ENCODE measurements at places on chromosomes 12 and 14. TPM values are rescaled to one million over a fixed set of nuclear protein-coding genes. Genes with fewer than 3 reads are reported as not detected.

Gene CYP27B1
- under 0.01 TPM for total RNA-seq

Gene TAS2R46
- 2.0 TPM for total RNA-seq

DNA sequence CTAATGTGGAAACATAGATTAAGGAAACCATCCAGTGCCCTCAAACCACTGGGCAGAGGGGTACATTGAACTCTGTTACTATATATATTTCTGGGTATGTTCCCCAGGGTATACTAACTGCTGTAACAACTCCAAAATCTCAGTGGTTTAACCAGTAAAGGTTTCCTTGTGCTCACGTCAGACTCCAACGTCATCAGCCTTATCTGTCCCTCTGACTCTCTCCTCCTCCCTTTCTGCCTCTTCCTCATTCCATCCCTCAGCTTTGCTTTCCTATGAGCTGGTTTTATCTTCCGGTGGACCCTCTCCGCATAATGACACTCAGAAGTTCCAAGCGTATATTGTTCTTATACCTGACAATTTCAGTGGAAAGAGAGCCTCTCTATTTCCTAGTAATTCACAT, 21.2 kb upstream of the SMCO2 start:
- no peak for DNase-seq

DNA sequence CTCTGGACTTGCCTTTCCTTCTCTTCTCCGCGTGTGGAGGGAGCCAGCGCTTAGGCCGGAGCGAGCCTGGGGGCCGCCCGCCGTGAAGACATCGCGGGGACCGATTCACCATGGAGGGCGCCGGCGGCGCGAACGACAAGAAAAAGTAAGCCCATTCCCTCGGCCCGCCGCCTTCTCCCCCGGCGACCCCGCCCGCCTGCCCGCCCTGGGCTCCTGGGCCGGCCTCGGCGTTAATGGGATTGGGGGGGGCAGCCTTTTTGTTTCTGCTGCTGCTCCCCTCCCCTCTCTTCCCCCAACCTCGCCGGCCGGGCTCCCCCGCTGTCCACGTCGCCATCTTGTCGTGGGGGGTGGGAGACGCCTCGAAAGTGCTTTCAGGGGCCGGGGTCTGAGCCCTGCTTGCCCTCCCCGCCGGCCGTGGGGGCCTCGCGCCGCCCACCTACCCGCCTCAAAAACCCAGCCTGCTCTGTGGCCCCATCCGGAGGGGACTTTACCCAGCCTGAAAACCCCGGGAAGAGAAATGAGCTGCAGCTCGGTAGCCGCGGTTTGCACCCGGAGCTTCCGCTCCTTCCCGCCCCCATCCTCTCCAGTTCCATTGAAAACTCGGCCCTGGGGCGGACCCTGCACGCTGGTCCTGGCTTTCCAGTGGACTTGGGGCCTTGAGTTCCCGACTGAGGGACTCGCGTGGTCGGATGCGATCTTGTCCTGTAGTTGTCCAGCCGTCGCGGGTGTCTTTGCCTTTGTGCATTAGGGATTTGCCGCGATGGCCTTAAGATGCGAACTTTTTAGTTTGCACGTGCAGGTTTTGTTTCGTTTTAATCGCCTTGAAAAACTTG, 598 bp downstream of the HIF1A start:
- peak; percentile 59 for DNase-seq

DNA sequence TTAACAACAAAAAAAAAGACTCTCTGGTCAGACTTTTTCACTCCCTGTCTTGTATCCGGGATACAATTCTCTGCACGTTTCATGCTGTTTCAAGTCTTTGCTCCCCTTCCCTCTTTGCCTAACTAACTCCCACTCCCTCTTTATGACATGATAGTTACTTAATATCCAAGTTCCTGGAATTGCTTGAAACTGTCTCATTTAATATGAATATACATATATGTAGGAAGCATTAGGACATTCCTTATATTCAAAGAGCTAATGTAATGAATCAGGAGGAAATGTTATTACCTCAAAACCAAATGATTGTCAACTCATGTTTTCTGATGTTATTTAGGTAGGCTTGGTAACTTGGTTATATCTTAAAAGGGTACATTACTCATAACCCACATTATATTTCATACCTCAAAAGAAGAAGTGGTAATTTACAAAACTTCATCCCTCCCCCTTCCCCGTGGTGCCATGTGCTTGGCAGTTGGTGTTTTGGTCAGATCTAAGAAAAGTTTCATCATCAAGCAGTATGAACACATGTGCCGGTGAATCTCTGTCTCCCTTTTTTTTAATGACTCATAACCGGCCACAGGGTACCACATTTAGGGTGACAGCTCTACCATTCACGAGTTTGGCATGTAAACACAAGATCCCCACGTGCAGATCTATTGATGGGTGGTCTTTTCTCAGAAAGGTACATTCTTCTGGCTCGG, 56.5 kb downstream of the HCAR2 start:
- DNase-seq: peak; percentile 67

Gene GRIP1
- 0.26 TPM for total RNA-seq

DNA sequence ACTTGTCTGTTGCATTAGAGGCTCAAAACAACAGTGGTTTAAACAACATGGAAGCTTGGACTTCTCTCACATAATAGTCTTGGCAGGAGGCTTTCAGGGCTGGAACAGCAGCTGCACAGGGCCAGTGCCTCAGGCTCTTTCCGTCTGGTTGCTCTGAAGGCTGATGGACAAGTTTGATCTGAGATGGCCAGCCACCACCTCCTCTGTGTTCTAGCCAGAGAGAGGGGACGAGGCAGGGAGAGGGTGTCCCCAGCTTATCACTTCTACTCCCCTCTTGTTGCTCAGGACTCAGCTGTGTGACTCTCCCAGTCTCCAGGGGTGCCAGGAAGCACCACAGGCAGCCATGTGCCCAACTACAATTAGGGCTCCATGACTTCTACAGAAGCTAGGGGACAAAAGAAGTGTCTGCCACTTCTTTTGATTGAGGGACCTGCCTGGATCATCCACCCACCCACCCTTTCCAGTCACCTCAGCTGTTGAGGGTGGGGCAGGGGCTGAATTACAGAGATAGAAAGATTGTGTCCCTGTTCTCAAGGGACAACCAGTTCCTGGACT, 46.6 kb downstream of the SMIM41 start:
- no peak for DNase-seq

DNA sequence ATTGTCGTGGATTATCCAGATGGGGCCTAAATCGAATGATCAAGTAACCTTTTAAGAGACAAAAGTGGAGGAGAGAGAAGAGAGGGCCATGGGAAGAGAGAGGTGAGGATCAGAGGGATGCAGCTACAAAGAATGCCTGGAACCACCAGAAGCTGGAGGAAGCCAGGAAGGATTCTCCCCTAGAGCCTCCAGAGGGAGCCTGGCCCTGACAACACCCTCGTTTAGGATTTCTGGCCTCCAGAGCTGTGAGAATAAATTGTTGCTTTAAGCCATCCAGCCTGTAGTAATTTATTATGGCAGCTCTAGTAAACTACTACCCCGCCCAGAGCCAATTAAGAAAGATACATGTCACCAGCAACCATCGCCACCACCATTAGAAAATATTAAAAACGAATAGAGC, 46.2 kb upstream of the GSC start:
- no peak for DNase-seq

Gene GPHB5
- not detected for total RNA-seq

- no peak for DNase-seq
Observed at GRCh38 chr12:96248136-96248931, 54.2 kb downstream of the ELK3 start.

Gene EML1
- total RNA-seq: 36.2 TPM

GRCh38 chr12:95970905-95971304, 25.2 kb downstream of the HAL start:
- DNase-seq: no peak

Gene KRT81
- total RNA-seq: not detected

Gene ANKRD52
- total RNA-seq: 9.0 TPM

GRCh38 chr12:89206390-89206789, 145.9 kb downstream of the DUSP6 start:
- DNase-seq: no peak

Gene HDAC7
- 28.1 TPM for total RNA-seq

- DNase-seq: peak; percentile 38
Observed at GRCh38 chr12:57604454-57604991, at the start of gene DTX3. DTX3 (plus strand) TSS chr12:57604824; CDS start chr12:57606518, 1,694 bp downstream.

- DNase-seq: no peak
Observed at GRCh38 chr12:24630446-24630845, 318.5 kb downstream of the BCAT1 start.

Gene C12orf57
- 107 TPM for total RNA-seq

DNA sequence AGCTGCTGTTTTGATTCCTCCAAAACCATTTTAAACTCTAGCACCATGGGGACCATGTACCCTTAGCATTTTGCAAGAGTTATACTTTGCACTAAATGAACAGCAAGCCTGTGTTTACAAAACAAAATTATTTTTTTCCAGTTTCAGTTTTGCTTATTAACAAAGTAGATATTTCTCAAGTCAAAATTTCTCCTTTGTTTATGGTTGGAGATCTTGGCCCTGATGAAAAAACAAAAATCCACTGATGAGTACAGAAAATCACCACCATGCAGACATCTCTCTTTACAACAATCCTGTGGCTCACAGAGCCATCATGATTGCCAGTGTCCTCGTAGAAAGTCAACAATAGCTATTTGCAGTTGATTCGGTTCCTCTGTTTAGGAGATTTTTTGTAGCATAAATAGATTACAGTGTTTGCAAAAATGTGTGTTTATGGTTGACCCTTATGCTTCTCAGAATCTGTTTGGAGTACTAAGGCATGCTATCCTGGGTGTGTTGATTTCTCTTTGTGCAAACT, 201.1 kb upstream of the NUDT4 start:
- no peak for DNase-seq

DNA sequence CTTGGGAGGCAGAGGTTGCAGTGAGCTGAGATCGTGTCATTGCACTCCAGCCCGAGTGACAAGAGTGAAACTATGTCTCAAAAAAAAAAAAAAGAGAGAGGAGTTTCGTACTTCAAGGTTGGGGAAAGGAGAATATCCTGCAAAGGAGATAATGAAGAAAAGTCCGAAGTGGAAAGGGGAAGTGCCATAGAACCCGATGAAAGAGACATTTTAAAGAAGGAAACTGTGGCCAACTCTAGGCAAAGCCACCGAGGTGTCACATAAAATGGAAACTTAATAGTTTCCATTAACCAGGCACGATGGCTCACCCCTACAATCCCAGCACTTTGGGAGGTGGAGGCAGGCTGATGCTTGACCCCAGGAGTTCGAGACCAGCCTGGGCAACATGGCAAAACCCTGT, 15.0 kb upstream of the LTBP2 start:
- no peak for DNase-seq

Data from fibroblast of lung (primary cell).